ENCODE measurements at places on chromosomes 7 and 10. TPM values are rescaled to one million over a fixed set of nuclear protein-coding genes. Genes with fewer than 3 reads are reported as not detected.

SRRM3 gene
- not detected for total RNA-seq

EN2 gene
- not detected for total RNA-seq

LRIT1 gene
- total RNA-seq, result not detected

NKX1-2 gene
- not detected for total RNA-seq

KLF14 gene
- not detected for total RNA-seq

GIMAP8 gene
- 8.0 TPM for total RNA-seq

DENND2A gene
- not detected for total RNA-seq

HOXA11 gene
- not detected for total RNA-seq

PFKP gene
- total RNA-seq, result 103 TPM

NPY4R gene
- not detected for total RNA-seq

DNA sequence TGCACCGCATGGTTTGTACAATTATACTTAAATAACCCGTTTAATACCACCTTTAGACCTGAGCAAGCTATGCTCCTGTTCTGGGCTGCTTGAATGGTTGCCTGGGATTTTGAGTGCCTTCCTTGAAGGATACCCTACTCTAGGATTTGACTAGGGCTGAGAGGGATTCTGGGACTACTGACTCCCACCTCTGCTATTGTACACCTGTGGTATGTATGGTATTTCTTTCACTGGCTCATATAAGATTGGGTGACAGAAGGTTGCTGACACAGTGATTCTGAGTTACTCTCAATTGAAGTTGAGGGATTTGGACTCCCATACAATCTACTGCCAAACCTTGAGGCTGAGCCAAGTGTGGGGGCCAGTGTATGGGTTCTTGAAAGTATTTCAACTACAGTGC lies 494.4 kb upstream of the SEMA3D start:
- DNase-seq, result no peak
- H3K4me1 ChIP-seq, result no peaks in the 10 kb centered on the region
- H3K27me3 ChIP-seq, result no peaks in the 10 kb centered on the region

- DNase-seq, result no peak
- peak overlapping the region; percentile 47 for H3K27ac ChIP-seq
- H3K4me3 ChIP-seq, result no peak overlapping the region
- no peaks in the 10 kb centered on the region for H3K4me1 ChIP-seq
- no peaks in the 10 kb centered on the region for H3K27me3 ChIP-seq
- peaks cover 57% of the 10 kb centered on the region for H3K36me3 ChIP-seq
Observed at GRCh38 chr7:44074349-44074695, 8.0 kb downstream of the POLM start.

- H3K4me1 ChIP-seq, result no peaks in the 10 kb centered on the region
- H3K27ac ChIP-seq, result no peak overlapping the region
- H3K4me3 ChIP-seq, result no peak overlapping the region
- no peaks in the 10 kb centered on the region for H3K27me3 ChIP-seq
- DNase-seq, result no peak
- H3K36me3 ChIP-seq, result peaks cover 42% of the 10 kb centered on the region
Observed at GRCh38 chr10:68007356-68007755, 67.7 kb downstream of the HERC4 start.

GRCh38 chr7:6384327-6384726 lies 63.4 kb downstream of the DAGLB start:
- peaks cover 51% of the 10 kb centered on the region for H3K4me1 ChIP-seq
- H3K36me3 ChIP-seq, result peaks cover 17% of the 10 kb centered on the region
- H3K4me3 ChIP-seq, result no peak overlapping the region
- DNase-seq, result no peak

DNA sequence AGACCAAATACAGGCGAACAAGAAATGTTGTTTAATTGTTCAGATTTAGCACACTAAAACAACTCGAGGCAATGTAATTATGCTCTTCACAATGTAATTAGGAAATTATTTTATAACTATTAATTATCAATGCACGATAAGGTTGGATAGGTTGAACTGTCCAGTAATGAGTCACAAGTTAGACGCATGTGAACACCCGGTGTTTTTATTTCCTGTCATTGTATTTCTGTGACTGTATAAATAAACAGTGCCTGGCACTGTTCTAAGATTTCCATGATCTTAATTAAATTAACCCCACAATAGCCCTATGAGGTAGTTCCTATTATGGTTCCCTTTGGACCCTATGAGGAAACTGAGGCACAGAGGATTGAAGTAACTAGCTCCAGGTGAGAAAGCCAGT lies 26.2 kb downstream of the C10orf105 start:
- no peak for DNase-seq
- no peak overlapping the region for H3K4me3 ChIP-seq
- H3K4me1 ChIP-seq, result peaks cover 27% of the 10 kb centered on the region
- H3K27ac ChIP-seq, result no peak overlapping the region

DNA sequence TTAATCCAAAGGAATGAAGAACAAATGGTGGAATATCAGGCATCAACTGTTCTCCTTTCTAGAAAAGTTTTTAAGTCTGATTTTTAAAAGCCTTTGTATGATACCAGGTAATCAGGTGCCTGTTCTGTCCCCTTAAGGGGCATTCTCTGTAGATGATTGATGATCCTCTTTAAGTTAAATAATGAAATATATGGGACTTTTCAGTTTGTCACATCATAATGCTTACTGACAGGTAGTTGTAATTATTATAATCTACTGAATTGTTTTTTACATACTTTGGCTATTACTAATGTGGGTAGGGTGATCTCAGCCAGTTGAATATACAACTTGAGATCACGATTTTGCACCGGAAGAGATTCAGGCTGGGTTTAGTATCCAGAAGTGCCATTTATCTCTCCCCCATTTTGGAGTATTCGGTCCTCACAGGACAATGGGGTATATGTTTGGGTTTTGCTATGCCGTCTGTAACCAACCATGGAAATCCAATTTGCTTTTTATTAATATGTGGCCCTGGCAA lies 330.2 kb downstream of the BICC1 start:
- no peak overlapping the region for H3K27ac ChIP-seq
- no peaks in the 10 kb centered on the region for H3K27me3 ChIP-seq
- H3K4me3 ChIP-seq, result no peak overlapping the region
- DNase-seq, result no peak
- H3K4me1 ChIP-seq, result no peaks in the 10 kb centered on the region

DNA sequence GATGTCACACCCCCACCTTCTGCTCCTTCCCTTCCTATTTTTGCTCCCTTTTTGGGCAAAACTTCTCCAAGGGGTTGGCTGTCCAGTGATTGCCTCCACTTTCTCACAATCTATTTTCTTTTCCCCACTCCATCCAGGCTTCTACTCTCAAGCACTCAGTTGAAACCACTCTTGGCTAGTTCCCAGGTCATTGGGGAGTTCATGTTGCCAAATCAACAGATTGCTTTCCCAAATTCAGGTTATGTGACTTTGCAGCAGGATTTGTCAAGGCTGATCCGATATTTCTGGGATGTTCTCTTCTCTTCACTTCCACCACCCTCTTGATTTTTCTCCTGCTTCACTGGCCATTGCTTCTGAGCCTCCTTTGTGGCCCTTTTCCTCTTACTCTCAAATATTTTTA lies 258.7 kb upstream of the SLC26A5 start:
- no peak overlapping the region for H3K4me3 ChIP-seq
- no peak overlapping the region for H3K27ac ChIP-seq
- H3K4me1 ChIP-seq, result no peaks in the 10 kb centered on the region
- H3K27me3 ChIP-seq, result no peaks in the 10 kb centered on the region

- no peaks in the 10 kb centered on the region for H3K27me3 ChIP-seq
- no peaks in the 10 kb centered on the region for H3K4me1 ChIP-seq
- H3K36me3 ChIP-seq, result no peaks in the 10 kb centered on the region
- DNase-seq, result no peak
- H3K4me3 ChIP-seq, result no peak overlapping the region
Observed at GRCh38 chr10:108031505-108031904, 867.0 kb upstream of the SORCS1 start.

GRCh38 chr7:68295386-68295785 lies 1298.8 kb downstream of the TYW1 start:
- DNase-seq, result no peak
- H3K4me3 ChIP-seq, result no peak overlapping the region
- H3K4me1 ChIP-seq, result no peaks in the 10 kb centered on the region
- no peaks in the 10 kb centered on the region for H3K27me3 ChIP-seq
- H3K27ac ChIP-seq, result no peak overlapping the region

GRCh38 chr7:151382079-151382885 lies 27.6 kb downstream of the WDR86 start:
- peaks cover 19% of the 10 kb centered on the region for H3K4me1 ChIP-seq
- H3K27ac ChIP-seq, result no peak overlapping the region
- H3K4me3 ChIP-seq, result no peak overlapping the region
- peaks cover 9% of the 10 kb centered on the region for H3K36me3 ChIP-seq
- peak; percentile 8 for DNase-seq

GRCh38 chr7:7201578-7202374 lies 19.4 kb downstream of the C1GALT1 start:
- peak overlapping the region; percentile 58 for H3K4me3 ChIP-seq
- peak; percentile 64 for DNase-seq
- no peaks in the 10 kb centered on the region for H3K36me3 ChIP-seq
- no peak overlapping the region for H3K27ac ChIP-seq
- no peaks in the 10 kb centered on the region for H3K27me3 ChIP-seq

DNA sequence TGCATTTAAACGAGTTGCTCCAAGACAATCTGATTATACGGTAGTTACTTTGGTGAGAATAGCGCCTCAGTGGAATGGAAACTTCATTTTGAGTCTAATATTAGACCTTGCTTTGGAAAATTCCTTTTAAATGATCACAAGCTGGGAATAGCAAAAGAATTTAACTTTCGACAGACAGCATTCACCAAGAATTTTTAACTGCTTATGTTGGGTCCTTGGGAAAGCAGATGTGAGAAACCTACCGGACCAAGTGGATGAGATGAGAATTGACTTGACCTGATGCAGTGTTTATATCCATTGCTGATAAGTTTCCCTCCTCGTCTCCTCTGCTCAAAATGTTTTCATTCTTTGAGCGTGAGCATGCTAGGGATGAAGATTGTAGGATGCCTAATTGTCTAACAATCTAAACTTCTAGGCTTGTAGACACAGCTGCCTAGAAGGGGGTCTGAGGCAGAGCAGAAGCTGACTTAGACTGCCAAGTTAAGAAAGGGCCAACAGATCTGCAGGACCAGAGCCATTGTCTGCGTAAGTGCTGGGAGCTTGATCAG lies 126.9 kb downstream of the CNNM2 start:
- no peak overlapping the region for H3K27ac ChIP-seq
- no peak overlapping the region for H3K4me3 ChIP-seq
- no peaks in the 10 kb centered on the region for H3K36me3 ChIP-seq
- H3K4me1 ChIP-seq, result no peaks in the 10 kb centered on the region
- no peaks in the 10 kb centered on the region for H3K27me3 ChIP-seq

DNA sequence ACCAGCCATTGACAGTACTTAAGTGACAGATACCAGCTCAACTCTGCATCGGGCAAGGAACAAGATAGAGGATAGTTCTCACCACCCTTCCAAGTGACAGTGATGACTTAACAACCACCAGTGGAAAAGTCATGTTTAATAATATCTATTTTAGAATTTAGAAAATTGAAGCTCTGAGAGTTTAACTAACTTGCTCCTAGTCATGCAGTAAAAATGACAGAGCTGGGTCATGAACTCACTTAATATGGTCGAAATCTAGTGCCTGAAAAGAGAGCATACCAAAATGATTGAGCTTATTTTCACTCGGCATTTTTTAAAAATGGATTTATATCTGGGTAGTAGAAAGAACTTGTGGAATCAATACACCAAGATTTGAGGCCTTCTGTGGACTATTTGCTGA lies 367.8 kb upstream of the IGFBP3 start:
- no peak overlapping the region for H3K27ac ChIP-seq
- H3K36me3 ChIP-seq, result no peaks in the 10 kb centered on the region
- H3K27me3 ChIP-seq, result no peaks in the 10 kb centered on the region
- H3K4me1 ChIP-seq, result no peaks in the 10 kb centered on the region

DNA sequence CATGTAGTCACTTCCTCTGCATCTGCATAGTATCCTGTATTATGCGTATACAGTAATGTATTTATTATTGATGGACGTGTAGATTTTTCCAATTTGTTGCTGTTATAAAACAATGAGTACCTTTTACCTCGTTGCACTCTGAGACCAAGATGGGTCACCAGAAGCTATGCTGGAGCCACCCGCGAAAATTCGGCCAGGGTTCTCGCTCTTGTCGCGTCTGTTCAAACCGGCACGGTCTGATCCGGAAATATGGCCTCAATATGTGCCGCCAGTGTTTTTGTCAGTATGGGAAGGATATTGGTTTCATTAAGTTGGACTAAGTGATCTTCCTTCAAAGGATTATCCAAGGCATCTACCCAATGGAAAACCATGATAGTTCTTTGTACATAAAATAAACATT lies 1.0 kb downstream of the PSMC2 start:
- peaks cover 56% of the 10 kb centered on the region for H3K4me1 ChIP-seq
- H3K36me3 ChIP-seq, result peaks cover 19% of the 10 kb centered on the region
- H3K27me3 ChIP-seq, result no peaks in the 10 kb centered on the region
- no peak for DNase-seq
- H3K27ac ChIP-seq, result peak overlapping the region; percentile 90

DNA sequence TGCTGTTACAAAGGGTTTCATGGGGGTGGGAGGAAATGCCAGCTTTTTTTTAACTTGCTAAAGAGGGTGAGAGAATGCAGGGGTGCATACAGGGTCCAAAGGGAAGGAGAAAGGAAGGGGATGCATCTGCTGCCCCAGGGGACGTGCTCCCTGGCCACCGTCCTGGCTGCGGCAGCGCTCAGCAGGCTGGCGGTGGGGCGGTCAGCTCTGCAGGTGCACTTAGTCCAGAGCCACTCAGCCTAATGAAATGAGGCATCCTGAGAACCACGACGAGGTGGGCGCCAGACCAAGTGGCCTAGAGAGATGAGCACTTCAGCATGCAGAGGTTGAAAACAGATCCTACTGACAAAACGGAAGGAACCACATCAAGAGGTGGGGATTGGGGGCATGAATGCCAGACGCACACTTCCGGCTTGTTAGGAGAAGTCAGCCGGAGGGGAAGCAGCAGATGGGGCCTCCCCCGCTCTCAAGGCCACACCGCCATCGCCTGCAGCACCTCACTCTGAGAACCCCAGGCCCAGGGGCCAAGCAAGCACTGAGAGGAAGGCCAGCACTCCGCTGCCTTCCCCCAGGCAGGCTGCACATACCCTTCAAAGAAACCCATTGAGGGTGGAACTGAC lies 94.5 kb downstream of the MAD1L1 start:
- H3K4me3 ChIP-seq, result no peak overlapping the region
- H3K4me1 ChIP-seq, result peaks cover 10% of the 10 kb centered on the region
- H3K27ac ChIP-seq, result no peak overlapping the region
- H3K36me3 ChIP-seq, result peaks cover 2% of the 10 kb centered on the region
- no peaks in the 10 kb centered on the region for H3K27me3 ChIP-seq

- peaks cover 80% of the 10 kb centered on the region for H3K36me3 ChIP-seq
- no peak overlapping the region for H3K4me3 ChIP-seq
- no peaks in the 10 kb centered on the region for H3K27me3 ChIP-seq
- no peaks in the 10 kb centered on the region for H3K4me1 ChIP-seq
- DNase-seq, result no peak
- no peak overlapping the region for H3K27ac ChIP-seq
Observed at GRCh38 chr10:35059481-35059880, 30.7 kb downstream of the CUL2 start.

DNA sequence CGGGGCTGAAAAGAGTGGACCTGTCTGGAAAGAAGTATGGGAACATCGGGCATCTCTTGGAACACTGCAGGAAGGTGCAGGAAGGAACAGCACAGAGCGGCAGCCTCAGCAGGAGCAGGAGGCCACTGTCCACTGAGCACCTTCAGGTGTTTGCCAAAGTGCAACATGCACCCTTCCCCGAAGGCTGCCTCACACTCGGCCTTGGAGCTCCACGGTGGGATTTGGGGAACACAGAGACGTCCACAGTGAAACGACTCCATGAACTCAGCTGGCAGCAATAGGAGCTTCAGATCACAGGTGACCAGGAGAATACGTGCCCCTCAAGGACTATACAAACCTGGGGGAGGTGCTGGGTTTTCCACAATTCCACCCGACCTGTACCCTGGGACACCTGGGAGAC lies 140.3 kb upstream of the RET start:
- no peak overlapping the region for H3K27ac ChIP-seq
- no peak overlapping the region for H3K4me3 ChIP-seq
- peaks cover 5% of the 10 kb centered on the region for H3K4me1 ChIP-seq

Data from CD4-positive, CD25-positive, alpha-beta regulatory T cell (primary cell).